ENCODE measurements at places on chromosomes 6 and 20.

- H3K27me3 ChIP-seq, result no peaks in the 10 kb centered on the region
- no peak for DNase-seq
- no peaks in the 10 kb centered on the region for H3K36me3 ChIP-seq
- peaks cover 4% of the 10 kb centered on the region for H3K4me1 ChIP-seq
- no peak overlapping the region for H3K27ac ChIP-seq
- H3K4me3 ChIP-seq, result no peak overlapping the region
Measured at GRCh38 chr20:31875671-31876070, 5.2 kb downstream of the TTLL9 start.

DNA sequence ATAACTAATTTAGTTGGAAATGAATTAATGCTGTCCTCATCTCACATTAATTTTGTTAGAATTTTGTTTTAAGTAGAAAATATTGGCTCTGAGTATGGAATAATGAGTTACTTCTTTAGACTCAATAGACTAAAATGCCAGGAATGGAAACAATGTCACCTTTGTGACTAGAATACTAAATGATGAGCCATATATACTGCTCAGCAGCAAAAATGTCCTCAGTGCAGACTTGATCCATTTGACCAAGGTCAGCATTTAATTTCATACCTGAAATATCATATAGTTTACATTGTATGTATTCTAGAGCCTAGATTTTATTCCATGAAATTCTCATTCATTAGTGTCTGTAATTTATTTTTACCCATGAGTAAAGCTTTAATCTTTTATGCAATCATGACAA is 217.7 kb downstream of the ADGRB3 start:
- H3K36me3 ChIP-seq, result no peaks in the 10 kb centered on the region
- H3K4me1 ChIP-seq, result no peaks in the 10 kb centered on the region
- no peak overlapping the region for H3K27ac ChIP-seq
- no peak for DNase-seq
- no peak overlapping the region for H3K4me3 ChIP-seq

DNA sequence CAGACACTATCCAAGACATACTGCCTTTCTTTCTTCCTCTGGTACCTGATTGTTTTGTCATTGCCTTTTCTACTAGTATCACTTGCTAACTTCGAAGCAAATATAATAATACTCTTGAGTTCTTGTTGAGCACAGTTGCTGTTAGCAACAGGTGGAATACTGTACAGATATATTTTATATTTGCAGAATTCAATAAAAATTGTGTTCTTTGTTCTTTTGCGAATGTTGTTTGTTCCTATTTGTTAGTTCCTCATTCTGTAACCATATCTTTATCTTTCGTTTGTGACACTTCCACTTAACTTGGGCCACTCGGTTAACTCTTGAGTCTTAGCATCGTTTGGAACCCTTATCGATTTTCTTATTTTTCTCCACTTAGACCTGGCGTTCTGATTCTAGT is 868 bp downstream of the CYB5R4 start:
- H3K27me3 ChIP-seq, result no peaks in the 10 kb centered on the region
- H3K36me3 ChIP-seq, result peaks cover 5% of the 10 kb centered on the region
- no peak for DNase-seq
- H3K27ac ChIP-seq, result no peak overlapping the region
- peak overlapping the region; percentile 98 for H3K4me3 ChIP-seq
- H3K4me1 ChIP-seq, result no peaks in the 10 kb centered on the region

GRCh38 chr6:155075930-155076695 is 81.0 kb downstream of the TIAM2 start:
- H3K36me3 ChIP-seq, result no peaks in the 10 kb centered on the region
- no peaks in the 10 kb centered on the region for H3K4me1 ChIP-seq
- H3K4me3 ChIP-seq, result no peak overlapping the region
- DNase-seq, result no peak
- no peaks in the 10 kb centered on the region for H3K27me3 ChIP-seq
- H3K27ac ChIP-seq, result no peak overlapping the region

DNA sequence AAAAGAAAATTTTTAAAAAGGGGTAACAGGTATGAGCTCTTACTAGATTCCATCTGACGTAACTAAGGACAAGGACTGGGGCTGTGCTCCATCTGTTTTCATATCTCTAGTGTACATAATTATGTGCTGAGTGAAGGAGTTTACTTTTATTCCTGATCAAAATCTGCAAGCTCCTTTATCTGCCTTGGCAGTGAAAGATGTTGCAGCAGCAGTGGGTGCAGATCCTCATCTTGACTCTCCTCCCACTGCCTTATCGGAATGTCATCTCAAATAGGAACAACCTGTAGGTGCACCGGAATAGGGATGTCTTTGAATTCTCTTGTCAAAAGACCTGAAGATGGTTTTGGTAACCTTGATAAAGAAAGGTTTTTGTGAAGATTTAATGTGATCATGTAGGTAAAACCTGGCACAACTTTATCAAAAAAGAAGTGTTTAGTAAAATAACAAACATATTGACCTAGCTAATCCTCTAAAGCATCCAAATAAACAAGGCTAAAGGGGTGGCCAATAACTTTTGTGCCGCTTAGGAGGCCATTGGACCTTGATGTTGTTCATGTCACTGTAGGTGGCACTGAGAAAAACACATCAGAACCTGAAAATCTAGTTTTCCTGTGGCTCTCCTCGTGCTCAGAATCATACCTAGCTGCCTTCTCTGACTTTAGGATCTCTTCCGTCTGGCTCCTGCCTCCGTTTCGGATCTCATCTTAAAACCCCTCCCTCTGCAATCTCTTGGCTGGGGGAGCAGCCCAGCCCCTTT is 19.0 kb upstream of the SLC16A10 start:
- no peaks in the 10 kb centered on the region for H3K36me3 ChIP-seq
- no peaks in the 10 kb centered on the region for H3K4me1 ChIP-seq
- H3K4me3 ChIP-seq, result no peak overlapping the region
- H3K27ac ChIP-seq, result no peak overlapping the region

DNA sequence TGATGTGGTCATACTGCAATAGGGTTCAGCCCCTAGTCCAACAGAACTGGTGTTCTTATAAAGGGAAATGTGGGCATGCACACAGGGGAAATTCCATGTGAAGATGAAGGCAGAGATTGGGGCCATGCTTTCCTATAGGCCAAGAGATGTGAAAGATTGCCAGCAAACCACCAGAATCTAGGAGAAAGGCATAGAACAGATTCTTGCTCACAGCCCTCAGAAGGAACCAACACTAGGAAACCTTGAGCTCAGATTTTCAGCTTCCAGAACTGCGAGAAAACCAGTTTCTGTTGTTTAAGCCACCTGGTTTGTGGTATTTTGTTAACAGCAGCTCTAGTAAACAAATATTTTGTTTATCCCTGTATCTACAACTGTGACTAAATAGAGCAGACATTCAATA is 197.6 kb upstream of the CITED2 start:
- no peak overlapping the region for H3K4me3 ChIP-seq
- H3K27ac ChIP-seq, result no peak overlapping the region
- peaks cover 36% of the 10 kb centered on the region for H3K4me1 ChIP-seq
- H3K36me3 ChIP-seq, result no peaks in the 10 kb centered on the region
